Activated T-cell treated with anti-CD3 and anti-CD28 coated beads, Interleukin-2, amount 50 U/mL, for 24 hours (primary cell): ENCODE measurements at places on chromosomes 3 and 15.

- DNase-seq, result no peak
Measured at GRCh38 chr3:146709969-146710368, 104.8 kb upstream of the PLSCR5 start.

- no peak for DNase-seq
Measured at GRCh38 chr15:67520321-67521028, 456 bp upstream of the C15orf61 start.

GRCh38 chr3:43319794-43320193, 33.5 kb downstream of the SNRK start:
- DNase-seq, result no peak

GRCh38 chr15:66763186-66764071, 61.4 kb downstream of the SMAD6 start:
- no peak for DNase-seq

DNA sequence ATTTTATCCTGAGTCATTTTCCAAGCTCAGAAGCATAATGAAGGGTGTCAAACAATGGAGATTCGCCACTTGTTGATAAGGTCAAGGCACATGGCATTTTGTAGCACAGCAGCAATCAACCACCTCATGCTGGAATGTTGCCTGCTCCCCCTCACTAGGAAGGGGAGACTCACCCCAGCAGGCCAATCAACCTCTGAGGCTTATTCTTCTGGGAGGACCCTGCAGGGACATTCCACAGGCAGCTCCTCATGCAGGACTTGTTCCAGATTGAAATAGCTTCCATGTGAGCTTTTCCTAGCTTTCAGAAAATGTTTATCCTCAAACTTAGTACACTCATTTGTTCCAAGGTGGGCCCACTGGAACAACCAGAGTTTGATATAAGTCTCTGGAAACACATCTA, 77.6 kb downstream of the SSR3 start:
- no peak for DNase-seq

GRCh38 chr15:72865486-72865885, 81.9 kb upstream of the ADPGK start:
- no peak for DNase-seq

DNA sequence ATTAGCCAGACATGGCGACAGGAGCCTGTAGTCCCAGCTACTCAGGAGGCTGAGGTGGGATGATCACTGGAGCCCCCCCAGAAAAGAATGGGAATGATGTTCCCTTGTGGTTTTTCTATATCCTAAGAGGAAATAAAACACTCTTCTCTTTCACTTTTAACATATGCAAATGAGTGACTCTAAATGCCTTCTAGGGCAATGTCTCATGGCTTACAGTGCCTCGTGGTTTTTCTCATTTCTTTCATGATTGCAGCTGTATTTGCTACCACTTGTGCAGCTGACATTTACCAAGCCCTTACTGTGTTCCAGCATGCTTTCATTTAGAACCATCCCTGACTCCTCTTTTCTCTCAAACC, 26.4 kb downstream of the STOML1 start:
- DNase-seq, result no peak

DNA sequence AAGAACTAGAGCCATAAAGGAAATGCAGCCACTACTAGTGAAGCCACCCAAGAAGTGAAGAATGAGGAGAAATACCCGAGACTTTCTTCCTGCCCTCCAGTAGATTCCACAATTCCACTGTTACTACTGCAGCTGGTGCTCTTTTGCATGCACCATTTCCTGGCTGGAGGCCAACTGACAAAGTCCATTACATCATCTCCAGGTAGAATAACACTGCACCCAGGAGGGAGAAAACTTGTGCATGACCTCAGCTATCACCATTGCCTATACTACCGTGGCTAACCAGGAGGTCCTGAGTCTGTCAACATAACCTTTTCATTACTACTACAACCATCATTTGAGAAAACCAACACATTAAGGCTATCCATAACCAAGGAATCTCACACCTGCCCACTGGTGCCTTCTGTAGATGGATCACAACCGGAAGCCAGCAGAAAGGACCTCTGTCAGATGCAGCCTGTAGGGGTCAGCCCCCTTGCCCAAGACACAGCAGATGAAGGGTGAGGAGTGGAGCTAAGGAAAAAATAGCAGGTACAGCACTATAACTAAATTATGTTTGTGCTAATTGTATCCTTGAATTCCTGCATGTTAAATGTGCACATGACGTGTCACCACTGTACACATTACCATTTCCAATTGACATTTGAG, 200.8 kb upstream of the C2CD4B start:
- DNase-seq, result no peak
